ENCODE measurements at places on chromosomes 2 and 18.

DNA sequence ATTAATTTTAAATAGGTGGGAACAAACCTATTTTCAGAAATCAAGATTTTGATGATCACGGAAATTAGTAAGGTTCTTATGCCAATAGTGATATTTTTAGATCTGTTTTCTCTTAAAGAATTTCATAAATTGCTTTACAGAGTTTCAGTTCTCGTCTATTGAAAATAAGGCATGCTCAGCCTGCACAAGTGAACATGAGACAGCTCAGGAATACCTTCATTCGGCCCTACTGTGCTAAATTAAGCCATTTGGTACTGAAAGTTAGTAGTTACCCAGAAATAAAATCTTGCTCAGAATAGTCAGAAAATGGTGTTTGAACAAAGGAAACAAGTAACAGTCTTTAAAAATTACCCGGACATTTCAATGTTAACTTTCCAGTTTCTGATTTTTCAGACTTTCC, 60.4 kb downstream of the DLGAP1 start:
- no peak for DNase-seq

DNA sequence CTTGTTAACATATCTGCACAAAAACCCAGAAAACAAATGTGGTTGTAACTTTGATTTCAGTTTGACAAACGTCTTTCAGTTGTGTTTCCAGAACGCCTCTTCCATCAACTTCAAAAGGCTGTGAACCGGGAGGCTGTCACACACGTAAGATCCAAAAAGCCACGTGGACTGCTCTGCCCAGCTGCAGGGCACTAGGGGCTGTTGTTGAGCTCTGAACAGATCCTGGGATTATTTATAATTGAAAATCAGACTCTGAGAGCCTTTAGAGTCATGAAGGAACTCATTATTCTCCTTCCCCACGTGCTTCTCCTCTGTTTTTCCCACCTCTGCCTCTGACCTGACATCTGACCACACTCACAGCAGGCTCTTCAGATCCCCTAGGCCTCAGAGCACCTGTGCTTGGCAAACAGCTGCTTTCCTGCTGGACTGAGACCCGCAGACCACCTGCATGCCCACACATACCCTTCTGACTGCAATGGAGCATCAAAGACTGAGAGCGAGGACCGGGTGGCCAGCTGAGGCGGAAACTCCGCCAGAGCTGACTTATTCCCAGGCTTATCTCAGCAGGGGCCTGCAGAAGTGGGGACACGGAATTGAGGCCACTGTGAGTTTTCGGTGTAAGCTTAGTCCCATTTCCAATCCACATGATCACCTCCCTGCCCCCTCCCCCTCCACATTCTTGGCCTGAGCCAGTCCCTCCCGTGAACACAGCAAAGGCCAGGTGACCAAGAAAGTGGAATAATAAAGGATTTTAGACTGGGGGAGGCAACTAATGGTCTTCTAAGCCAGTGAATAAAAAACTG, 114.8 kb downstream of the ATL2 start:
- no peak for DNase-seq

DNA sequence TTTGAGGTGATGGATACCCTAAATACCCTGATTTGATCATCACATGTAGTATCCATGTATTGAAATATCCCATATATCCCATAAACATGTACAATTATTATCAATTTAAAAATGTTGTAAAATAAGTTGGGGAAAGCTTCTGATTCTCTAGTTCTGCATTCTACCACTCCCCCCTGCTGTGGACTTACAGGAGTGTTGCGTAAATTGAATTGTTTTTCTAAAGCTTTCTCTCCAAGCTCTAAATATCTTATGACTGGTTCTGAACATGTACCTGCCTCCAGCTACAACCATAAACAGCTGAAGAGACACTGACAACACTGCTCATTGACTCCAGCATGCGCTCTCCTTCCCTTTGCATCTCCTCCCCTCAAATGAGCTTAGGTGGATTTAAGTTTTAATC, 145.2 kb downstream of the MGAT5 start:
- DNase-seq, result no peak

- no peak for DNase-seq
These were observed 247.4 kb downstream of the MYO3B start for GRCh38 chr2:170425281-170425751.

- DNase-seq, result no peak
These were observed 3.0 kb upstream of the TFCP2L1 start for GRCh38 chr2:121287956-121288355.

DNA sequence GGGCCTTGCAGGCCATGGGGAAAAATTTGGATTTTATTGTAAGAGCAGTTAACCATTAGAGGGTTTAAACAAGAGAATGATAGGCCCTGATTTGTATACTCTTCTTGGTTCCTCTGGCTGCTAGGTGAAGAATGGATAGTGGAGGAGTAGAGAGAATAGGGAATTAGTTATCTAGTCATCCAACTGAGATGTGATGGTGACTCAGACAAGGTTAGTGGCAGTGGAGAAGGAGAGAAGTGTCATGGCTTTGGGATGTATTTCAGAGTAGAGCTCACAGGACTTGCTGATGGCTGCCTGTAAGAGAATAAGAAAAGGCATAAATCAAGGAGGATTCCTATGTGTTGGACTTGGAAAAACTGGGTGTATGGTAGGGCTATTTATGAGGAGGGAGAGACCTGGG, 169.4 kb downstream of the PLCL1 start:
- DNase-seq, result no peak

DNA sequence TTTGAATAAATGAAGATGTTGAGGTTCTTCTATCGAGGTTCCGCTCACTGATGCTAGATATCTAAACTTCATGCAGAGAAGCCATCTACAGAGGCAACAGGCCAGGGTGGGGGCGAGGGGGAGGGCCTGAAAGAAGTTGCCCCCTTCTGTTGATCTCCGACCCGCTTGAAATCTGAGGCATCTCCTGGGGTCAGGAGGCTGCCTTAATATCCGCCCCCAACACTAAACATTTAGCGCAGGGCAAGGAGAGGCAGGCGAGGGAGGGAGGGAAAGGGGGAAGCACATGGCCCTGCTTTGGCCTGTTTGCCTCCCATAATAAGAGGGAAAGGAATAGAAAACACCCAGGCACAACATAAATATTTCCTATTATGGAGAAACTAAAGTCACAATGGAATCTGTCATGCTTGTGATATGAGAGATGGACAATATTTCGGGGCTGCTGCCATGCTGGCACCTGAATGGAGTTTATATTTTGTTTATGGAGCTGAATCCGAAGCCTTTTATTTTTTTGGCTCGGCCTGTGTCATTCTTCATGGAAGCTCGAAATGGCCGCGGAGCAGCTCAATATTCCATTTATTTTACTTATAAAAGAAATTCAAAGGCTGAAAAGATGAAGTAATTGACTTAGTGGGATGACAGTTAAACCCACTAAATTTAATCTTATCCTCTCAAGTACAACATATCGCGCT, 221.1 kb downstream of the INSIG2 start:
- no peak for DNase-seq

DNA sequence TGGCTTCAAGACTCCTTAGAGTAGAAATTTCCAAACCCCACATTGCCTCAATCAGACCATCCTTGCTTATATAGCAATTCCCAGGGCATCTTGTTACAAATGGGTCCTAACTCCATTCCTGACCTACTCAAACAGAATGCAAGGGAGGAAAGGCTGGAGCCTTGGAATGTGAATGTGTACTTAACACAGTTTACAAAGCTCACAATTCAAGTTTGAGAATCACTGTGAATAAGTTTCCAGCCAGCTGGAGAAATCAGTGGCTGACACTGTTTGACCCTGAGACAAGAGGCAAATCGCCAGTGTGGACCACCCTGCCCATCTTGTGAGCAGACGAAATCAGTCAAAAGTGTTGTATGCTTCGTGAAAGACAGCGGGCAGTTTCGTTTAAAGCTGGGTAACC, 65.5 kb downstream of the SOWAHC start:
- DNase-seq, result no peak

DNA sequence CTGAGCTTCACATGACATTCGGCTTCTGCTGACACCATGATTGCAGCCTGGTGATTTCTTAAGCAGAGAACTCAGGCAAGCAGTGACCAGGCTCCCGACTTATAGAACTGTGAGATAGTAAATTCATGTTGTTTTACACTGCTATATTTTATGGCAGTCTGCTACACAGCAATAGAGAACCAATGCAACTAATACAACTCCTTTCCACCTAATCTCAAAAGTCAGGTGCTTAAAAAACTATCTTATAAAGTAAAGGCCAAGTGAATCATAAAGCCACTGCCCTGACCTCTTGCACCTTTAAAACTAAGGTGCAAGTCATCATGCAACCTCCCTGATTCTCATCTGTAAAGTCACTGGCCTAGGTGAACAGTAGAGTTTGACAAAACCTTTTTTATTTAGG, 95.3 kb upstream of the GLS start:
- no peak for DNase-seq

GRCh38 chr2:161992531-161992930, 81.5 kb downstream of the DPP4 start:
- no peak for DNase-seq

GRCh38 chr2:218344090-218344754, 12.4 kb upstream of the CATIP start:
- no peak for DNase-seq

DNA sequence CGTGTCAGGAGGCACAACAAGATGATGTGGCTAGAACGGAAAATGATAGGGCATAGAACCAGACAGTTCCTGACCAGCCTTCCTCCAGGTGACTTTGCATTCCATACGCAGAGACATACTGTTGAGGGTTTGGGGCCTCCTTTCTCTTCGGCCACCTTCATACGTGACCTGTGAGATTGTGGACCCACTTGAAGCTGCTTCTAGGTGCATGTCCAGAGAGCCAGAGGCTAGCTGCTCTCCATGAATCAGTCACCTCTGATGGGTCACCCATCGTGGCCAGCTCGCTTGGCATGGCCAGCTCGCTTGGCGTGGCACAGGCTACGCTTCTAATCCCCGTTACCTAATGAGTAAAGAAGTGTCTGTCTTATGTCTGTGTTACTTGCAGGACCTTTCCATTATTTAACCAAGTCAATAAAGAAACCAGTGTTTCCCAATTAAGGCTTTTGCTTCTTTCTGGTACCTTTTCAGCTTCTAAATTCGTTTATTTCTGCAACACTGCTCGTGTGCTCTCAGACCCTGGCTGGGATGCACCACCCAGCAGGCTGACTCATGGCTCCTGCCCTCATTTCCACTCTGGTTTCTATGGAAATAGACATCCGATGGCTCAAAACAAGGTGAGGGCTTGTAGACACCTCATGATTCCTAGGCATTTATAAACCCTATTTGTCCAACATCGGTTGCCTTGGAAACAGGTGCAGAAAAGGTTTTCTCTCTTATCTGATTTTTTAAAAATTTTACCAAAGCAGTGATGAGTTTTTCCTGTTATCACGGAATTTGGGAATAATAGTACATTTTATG, 86.7 kb upstream of the B3GNT7 start:
- no peak for DNase-seq

- DNase-seq, result no peak
These were observed 232.0 kb upstream of the NRXN1 start for GRCh38 chr2:51263951-51264350.

- DNase-seq, result peak; percentile 29
These were observed 230.9 kb upstream of the SLC14A2 start for GRCh38 chr18:45384137-45384961.

DNA sequence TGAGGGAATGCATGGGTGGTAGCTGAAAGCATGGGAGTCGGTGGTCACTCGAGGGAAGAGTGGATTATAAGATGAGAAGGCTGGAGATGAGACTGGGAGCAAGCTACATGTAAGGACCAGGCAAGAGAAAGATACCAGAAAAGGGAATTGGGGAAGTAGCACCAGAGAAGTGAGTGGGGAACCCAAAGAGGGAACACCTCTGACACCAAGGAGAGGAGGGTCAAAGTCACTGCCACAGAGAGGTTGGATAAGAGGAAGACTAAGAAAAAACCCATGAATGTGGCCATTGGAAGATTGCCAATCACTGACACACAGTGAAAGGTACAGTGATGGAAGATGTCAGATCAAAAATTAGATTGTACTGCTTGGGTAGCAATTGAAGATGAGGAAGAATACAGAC, 473.9 kb downstream of the BCL11A start:
- DNase-seq, result no peak

DNA sequence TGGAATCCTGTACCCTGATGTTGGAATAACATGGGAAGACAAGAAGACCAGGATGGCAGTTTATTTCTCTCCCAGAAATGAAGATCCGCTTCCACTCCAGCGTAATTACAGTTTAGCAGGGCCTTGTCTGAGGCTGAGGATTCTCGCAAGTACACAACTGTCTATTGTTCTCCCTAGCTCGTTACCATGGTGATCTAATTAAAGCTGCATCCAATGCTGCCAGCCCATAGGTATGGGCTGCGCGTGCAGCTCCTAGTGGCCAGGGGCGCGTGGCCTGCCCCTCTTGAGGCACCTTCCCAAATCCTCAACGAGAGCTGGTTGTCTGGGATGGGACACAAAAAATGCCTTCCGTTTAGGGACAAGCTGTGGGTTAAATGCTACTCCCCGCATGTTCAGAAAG, 344.9 kb downstream of the CYRIA start:
- DNase-seq, result peak; percentile 41

DNA sequence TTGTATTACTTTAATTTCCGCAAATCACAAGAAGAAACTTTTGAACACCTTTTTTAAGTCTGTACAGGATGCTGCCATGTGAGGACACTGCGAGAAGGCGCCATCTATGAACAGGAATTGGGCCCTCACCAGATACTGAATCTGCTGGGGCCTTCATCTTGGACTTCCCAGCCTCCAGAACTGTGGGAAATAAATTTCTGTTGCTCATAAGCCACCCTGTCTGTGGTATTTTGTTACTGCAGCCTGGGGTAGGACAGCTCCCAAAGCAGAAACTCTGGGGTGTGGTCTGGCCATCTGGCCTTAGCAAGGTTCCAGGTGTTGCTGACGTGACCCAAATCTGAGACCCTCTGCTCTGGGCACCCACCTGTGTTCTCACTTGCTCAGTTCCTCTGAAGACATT, 16.5 kb downstream of the UXS1 start:
- DNase-seq, result no peak

GRCh38 chr18:78602430-78602829, 377.2 kb upstream of the SALL3 start:
- DNase-seq, result no peak

DNA sequence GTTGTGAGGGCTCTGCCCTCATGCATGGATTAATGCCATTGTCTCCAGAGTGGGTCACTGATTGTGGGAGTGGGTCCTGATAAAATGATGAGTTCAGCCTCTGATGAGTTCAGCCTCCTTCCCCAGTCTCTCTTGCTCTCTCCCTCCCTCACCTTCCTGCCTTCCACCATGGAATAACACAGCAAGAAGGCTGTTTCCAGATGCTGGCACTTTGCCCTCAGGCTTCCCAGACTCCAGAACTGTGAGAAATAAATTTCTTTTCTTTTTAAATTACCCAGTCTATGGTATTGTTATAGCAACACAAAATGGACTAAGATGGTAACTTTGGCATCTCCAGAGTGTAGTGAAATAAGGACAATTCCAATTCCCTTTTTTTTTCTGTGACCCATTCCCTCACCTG, 47.1 kb upstream of the MAP4K3 start:
- no peak for DNase-seq

- DNase-seq, result peak; percentile 12
These were observed 47.6 kb upstream of the GPC1 start for GRCh38 chr2:240387669-240388358.

DNA sequence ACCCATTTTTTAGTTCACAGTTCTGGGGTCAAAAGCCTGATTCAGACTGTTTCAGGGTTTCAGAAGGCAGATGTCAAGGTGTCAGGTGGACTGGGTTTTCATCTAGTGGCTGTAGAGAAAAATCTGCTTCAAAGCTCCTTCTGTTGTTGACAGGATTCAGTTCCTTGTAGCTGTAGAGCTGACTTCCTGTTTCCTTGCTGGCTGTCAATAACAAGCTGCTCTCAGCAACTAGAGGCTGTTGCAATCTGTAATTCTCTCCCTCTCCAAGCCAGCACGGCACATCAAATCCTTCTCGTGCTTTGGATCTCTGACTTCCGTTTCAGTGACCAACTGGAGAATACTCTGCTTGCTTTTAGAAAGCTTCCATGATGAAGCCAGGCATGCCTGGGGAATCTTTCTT, 179.4 kb downstream of the DOK6 start:
- no peak for DNase-seq

Data from hippocampal formation (tissue), 2 donors.